ENCODE measurements at places on chromosomes 4 and X. TPM values are rescaled to one million over a fixed set of nuclear protein-coding genes. Genes with fewer than 3 reads are reported as not detected.

The RENBP gene
- total RNA-seq, result 14.1 TPM

The TMEM271 gene
- not detected for total RNA-seq

The UCP1 gene
- total RNA-seq, result not detected

The SMARCA5 gene
- 43.4 TPM for total RNA-seq

The XAGE2 gene
- total RNA-seq, result not detected

The CT47B1 gene
- total RNA-seq, result not detected

The BMPR1B gene
- not detected for total RNA-seq

The GDPD2 gene
- not detected for total RNA-seq

The SLC10A4 gene
- total RNA-seq, result not detected

The GLOD5 gene
- total RNA-seq, result not detected

GRCh38 chr4:159269116-159269515 is 166.2 kb downstream of the RAPGEF2 start:
- no peaks in the 10 kb centered on the region for H3K4me1 ChIP-seq
- DNase-seq, result no peak
- no peak overlapping the region for H3K27ac ChIP-seq
- H3K36me3 ChIP-seq, result no peaks in the 10 kb centered on the region

DNA sequence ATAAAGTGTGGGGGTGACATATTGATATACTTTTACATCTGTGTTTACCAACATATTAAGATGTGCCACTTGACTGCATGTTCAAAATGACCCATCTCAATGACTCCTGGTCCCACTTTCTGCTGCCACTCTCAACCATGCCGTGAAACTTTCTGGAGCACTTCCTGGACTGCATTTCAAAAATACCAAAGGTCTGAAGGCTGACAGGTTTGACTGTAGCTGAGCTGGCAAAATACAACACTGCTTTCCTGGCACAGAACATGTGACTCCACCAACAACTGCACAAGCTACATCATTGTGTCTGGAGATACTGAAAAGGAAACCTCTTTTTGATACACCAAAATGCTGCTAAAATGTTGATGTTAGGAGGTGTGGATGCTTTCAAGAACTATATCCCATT is 184.8 kb downstream of the UNC5C start:
- H3K27ac ChIP-seq, result no peak overlapping the region
- DNase-seq, result no peak
- H3K4me1 ChIP-seq, result no peaks in the 10 kb centered on the region
- no peaks in the 10 kb centered on the region for H3K36me3 ChIP-seq

- no peaks in the 10 kb centered on the region for H3K36me3 ChIP-seq
- no peak overlapping the region for H3K27ac ChIP-seq
- H3K4me1 ChIP-seq, result no peaks in the 10 kb centered on the region
Observed at GRCh38 chr4:2075987-2076907, 17.1 kb downstream of the NAT8L start.

DNA sequence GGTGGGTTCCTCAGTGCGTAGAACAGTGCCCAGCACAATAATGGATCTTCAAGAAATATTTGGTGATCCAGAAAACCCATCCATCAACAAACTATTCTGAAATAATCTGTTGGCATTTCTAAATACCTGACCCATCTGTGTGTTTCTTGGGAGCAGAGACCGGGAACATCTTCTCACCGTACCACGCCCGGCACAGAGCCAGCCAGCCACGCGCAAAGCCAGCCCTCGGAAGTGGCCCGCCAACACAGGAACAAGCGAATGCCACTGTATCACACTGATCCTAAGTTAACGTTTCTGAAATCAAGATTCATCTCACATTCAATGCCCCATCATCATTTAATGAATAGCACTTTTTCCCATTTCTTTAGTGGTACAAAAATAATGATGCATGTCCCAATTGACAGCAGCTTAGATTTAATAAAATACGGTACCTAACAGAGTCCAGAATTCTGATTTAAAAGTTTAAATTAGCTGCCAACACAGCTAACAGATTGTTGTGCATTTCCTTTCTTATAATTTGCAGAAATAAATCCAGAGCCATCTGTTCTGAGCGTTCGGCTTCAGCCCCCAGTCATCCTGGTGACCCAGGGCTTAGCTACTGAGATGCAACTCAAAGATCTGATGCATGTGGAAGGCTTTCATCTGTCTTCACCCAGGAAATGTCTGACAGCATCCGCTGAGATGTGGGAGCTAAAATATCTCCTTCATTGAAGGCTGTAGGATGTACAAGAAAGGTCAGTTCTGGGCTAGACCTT is 44.2 kb downstream of the JAKMIP1 start:
- H3K4me1 ChIP-seq, result peaks cover 30% of the 10 kb centered on the region
- no peaks in the 10 kb centered on the region for H3K27me3 ChIP-seq
- H3K4me3 ChIP-seq, result no peak overlapping the region
- DNase-seq, result no peak
- H3K27ac ChIP-seq, result no peak overlapping the region

DNA sequence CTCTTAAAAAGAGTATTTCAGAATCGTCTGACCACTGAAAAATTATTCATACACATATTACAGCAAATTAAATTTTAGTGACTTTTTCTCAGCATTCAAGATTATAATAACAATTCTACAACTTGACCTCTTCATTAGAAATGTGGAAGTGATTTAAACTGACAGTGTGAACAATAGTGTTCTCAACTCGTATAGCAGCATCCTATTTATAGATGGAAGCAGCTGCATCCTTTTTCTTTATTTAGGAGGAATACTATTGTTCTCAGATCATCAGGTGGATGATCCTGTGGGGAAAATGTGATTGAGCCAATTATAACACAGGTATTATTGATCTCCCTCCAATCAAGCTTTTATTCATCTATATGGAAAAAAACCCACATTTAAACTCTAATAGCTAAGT is 56.7 kb downstream of the RAPGEF2 start:
- no peaks in the 10 kb centered on the region for H3K27me3 ChIP-seq
- H3K4me3 ChIP-seq, result no peak overlapping the region
- DNase-seq, result no peak
- no peaks in the 10 kb centered on the region for H3K36me3 ChIP-seq
- H3K4me1 ChIP-seq, result no peaks in the 10 kb centered on the region
- no peak overlapping the region for H3K27ac ChIP-seq

DNA sequence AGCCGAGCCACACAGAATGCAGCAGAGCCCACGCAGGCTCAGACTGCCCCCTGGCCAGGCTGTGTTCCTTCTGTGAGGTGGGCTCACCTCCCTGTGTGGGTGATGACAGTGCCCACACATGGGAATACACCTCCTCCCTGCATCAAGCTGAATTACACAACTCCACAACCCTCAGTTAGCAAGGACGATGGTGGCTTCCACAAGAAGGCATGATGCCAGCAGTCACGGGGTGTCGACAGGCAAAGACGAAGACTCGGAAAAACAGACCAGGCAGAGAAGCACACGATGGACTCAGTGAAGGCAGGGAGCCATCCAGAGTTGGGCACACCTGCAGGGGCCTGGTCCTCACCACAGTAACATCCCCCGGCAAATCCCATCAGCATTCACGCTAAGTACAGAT is 12.1 kb downstream of the LETM1 start:
- no peaks in the 10 kb centered on the region for H3K27me3 ChIP-seq
- no peak overlapping the region for H3K4me3 ChIP-seq
- no peak for DNase-seq
- peaks cover 9% of the 10 kb centered on the region for H3K36me3 ChIP-seq
- no peak overlapping the region for H3K27ac ChIP-seq

GRCh38 chr4:122479935-122480416 is 23.5 kb upstream of the IL2 start:
- no peaks in the 10 kb centered on the region for H3K27me3 ChIP-seq
- H3K36me3 ChIP-seq, result no peaks in the 10 kb centered on the region
- no peak overlapping the region for H3K27ac ChIP-seq

DNA sequence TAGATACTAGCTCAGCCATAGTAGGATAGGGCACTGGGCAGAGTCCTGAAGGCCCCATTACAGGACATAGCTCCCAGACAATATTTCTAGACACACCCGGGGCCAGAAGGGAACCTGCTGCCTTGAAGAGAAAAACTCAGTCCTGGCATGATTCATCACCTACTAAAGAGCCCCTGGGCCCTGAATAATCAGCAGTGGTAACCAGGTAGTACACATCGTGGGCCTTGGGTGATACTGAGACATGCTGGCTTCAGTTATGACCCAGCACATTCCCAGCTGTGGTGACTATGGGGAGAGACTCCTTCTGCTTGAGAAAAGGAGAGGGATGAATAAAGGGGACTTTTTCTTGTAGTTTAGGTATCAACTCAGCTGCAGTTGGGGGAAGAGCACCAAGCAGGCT is 104.3 kb upstream of the STK26 start:
- H3K36me3 ChIP-seq, result no peaks in the 10 kb centered on the region
- no peak for DNase-seq
- no peaks in the 10 kb centered on the region for H3K27me3 ChIP-seq

DNA sequence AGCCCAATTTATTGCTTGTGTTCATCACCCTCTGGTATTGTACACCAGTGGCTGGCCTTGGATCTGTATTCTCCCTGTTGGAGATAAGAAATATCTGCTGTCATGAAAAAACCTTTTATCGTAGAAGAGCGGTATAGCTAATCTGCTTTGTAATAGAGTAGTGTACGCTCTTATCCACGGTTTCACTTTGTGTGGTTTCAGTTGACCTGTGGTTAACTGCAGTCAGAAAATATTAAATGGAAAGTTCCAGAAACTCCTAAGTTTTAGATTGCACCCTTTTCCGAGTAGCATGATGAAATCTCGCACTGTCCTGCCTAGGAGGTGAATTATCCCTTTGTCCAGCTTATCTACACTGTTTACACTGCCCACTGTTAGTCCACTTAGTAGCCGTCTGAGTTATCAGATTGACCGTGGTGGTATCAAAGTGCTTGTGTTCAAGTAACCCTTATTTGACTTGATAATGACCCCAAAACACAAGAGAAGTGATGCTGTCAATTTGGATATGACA is 42.4 kb downstream of the KDM6A start:
- H3K4me3 ChIP-seq, result no peak overlapping the region
- no peak for DNase-seq
- H3K36me3 ChIP-seq, result peaks cover 3% of the 10 kb centered on the region
- no peak overlapping the region for H3K27ac ChIP-seq
